ENCODE measurements at places on chromosomes 5 and 9.

- DNase-seq, result no peak
These were observed 310.1 kb downstream of the PLK2 start for GRCh38 chr5:58149746-58150145.

- DNase-seq, result peak; percentile 75
These were observed 15.8 kb downstream of the NDST1 start for GRCh38 chr5:150523472-150524350.

- peak; percentile 4 for DNase-seq
These were observed 385.6 kb downstream of the MLLT3 start for GRCh38 chr9:20236676-20237075.

GRCh38 chr5:169251333-169252084 lies 49.4 kb downstream of the SLIT3 start:
- DNase-seq, result peak; percentile 24

- DNase-seq, result no peak
These were observed 33.2 kb downstream of the F2RL2 start for GRCh38 chr5:76590027-76590426.
